HCT116 (cell line): ENCODE measurements at places on chromosomes 5 and 9.

DNA sequence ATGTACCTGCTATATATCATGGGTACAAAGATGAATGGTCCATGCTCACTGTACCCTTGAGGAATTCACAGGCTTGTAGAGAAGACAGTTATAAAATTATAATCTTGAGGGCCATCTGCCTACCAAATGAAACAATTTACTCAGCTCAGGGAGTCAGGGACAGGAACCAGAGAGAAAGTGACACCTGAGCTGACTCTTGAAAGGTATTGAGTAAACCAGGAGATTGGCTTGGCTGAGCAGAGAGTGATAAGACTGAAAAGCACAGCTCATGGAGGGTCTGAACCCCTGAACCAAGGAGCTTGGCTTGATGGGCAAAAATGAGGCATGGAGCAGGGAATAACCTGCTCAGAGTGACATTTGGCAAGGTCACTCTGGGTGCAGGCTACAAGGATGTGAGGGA lies 147.3 kb downstream of the FAM114A2 start:
- no peaks in the 10 kb centered on the region for H3K4me1 ChIP-seq
- H3K27me3 ChIP-seq, result peaks cover 34% of the 10 kb centered on the region
- no peak overlapping the region for H3K4me3 ChIP-seq
- H3K36me3 ChIP-seq, result no peaks in the 10 kb centered on the region
- no peak overlapping the region for H3K27ac ChIP-seq

DNA sequence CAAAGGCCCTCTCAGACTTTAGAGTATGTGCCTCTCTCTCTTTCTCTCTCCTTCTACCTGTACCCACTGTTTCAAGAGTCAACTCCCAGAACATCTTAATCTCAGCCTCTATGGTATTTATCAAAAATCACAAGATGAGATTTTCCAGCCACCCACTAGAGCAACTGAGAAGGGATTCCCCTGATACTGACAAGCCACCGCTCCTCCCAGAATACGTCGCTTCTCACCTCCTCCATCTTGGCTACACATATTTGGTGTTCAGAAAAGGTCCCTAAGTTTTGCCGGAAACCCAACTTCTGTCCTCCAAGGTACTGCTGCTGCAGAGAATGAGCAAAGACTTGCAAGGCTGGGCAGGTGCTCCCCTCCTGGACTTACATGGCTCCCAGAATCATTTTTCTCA lies 6.1 kb downstream of the GARIN3 start:
- DNase-seq, result no peak
- H3K27me3 ChIP-seq, result peaks cover 12% of the 10 kb centered on the region; the same call in 1 of the 2 replicates
- no peak overlapping the region for H3K27ac ChIP-seq
- H3K4me3 ChIP-seq, result no peak overlapping the region

GRCh38 chr5:78002690-78003089 lies 226.6 kb upstream of the TBCA start:
- no peak overlapping the region for H3K27ac ChIP-seq
- H3K36me3 ChIP-seq, result peaks cover 2% of the 10 kb centered on the region; the same call in 1 of the 2 replicates
- H3K4me3 ChIP-seq, result no peak overlapping the region
- H3K4me1 ChIP-seq, result no peaks in the 10 kb centered on the region
- DNase-seq, result no peak
- no peaks in the 10 kb centered on the region for H3K27me3 ChIP-seq

- no peak overlapping the region for H3K27ac ChIP-seq
- peaks cover 49% of the 10 kb centered on the region for H3K27me3 ChIP-seq
- no peaks in the 10 kb centered on the region for H3K36me3 ChIP-seq
- peaks cover 13% of the 10 kb centered on the region for H3K4me1 ChIP-seq
Measured at GRCh38 chr9:38141746-38142591, 72.9 kb upstream of the SHB start.

DNA sequence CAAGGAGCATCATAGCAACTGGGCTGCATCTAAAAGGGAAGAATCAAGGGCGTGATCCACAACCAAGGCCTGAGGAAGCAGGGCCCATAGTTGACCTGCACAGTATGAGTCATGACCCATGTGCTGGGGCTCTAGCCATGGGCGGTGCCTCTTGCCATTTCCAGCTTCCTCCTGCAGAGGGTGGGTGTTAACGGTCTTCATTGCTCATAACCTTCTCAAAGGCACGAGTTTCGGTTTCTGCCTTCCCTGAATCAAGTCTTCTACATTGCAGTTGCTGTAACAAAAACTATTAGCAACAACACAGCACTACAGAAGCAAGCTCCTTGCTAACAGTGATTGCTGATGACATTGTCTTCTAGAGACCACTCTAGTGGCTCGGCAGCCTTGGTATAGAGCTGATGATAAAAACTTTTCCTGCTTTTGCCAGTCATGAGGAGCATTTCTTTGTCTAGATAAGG lies 66.9 kb downstream of the CTSL start:
- H3K36me3 ChIP-seq, result no peaks in the 10 kb centered on the region
- H3K27me3 ChIP-seq, result no peaks in the 10 kb centered on the region
- H3K27ac ChIP-seq, result no peak overlapping the region
- no peak overlapping the region; the same call in none of the 2 replicates for H3K4me3 ChIP-seq

- no peak overlapping the region for H3K4me3 ChIP-seq
- DNase-seq, result no peak
- no peaks in the 10 kb centered on the region for H3K4me1 ChIP-seq
Measured at GRCh38 chr5:97923496-97923895, 740.4 kb upstream of the RIOK2 start.

- H3K27ac ChIP-seq, result no peak overlapping the region
- DNase-seq, result no peak
- H3K27me3 ChIP-seq, result no peaks in the 10 kb centered on the region
- no peaks in the 10 kb centered on the region for H3K36me3 ChIP-seq
- no peak overlapping the region for H3K4me3 ChIP-seq
Measured at GRCh38 chr9:115999498-115999897, 154.1 kb upstream of the PAPPA start.

- no peak overlapping the region for H3K27ac ChIP-seq
- no peaks in the 10 kb centered on the region for H3K27me3 ChIP-seq
- H3K4me3 ChIP-seq, result no peak overlapping the region
- H3K4me1 ChIP-seq, result peaks cover 8% of the 10 kb centered on the region; the same call in 1 of the 2 replicates
- DNase-seq, result no peak
Measured at GRCh38 chr5:36735891-36736290, 129.5 kb downstream of the SLC1A3 start.

- H3K27ac ChIP-seq, result no peak overlapping the region
- no peaks in the 10 kb centered on the region for H3K4me1 ChIP-seq
- no peak overlapping the region for H3K4me3 ChIP-seq
- H3K27me3 ChIP-seq, result no peaks in the 10 kb centered on the region
- no peaks in the 10 kb centered on the region for H3K36me3 ChIP-seq
Measured at GRCh38 chr9:125883565-125884217, 136.5 kb downstream of the PBX3 start.

DNA sequence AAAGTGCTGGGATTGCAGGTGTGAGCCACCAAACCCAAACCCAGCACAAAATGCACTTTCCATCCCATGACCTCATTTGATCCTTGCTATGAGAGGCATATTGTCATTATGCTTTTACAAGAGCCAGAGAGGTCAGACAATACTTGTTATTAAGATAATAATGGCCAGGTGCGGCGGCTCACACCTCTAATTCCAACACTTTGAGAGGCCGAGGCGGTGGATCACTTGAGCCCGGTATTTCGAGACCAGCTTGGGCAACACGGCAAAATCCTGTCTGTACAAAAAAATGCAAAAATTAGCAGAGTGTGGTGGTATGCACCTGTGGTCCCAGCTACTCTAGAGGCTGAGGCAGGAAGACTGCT lies 55.9 kb upstream of the IL17B start:
- H3K27me3 ChIP-seq, result no peaks in the 10 kb centered on the region
- peaks cover 24% of the 10 kb centered on the region for H3K4me1 ChIP-seq
- no peaks in the 10 kb centered on the region for H3K36me3 ChIP-seq

- H3K27ac ChIP-seq, result no peak overlapping the region
- H3K4me1 ChIP-seq, result no peaks in the 10 kb centered on the region
- H3K4me3 ChIP-seq, result no peak overlapping the region
- H3K36me3 ChIP-seq, result no peaks in the 10 kb centered on the region
Measured at GRCh38 chr5:40578501-40579451, 100.9 kb upstream of the PTGER4 start.

DNA sequence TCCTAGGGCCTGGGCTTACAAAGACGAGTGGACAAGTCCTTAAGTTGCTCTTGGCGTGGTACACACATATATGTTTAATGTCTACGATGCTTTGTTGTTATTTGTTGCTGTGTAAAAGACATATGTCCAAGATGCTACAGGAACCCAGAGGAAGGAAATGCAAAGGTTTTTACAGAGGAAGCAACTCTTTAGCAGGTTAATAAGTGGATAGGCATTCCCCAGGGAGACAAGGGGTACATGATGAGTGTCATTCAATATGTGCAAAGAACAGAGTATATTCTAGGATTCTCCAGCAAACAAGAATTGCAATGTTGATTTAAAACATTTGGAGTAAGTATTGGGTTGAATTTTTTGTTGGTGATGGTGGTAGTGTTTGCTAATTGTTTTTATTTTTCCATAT lies 92.1 kb downstream of the PIP5K1B start:
- DNase-seq, result no peak
- H3K27ac ChIP-seq, result no peak overlapping the region
- H3K27me3 ChIP-seq, result peaks cover 62% of the 10 kb centered on the region

DNA sequence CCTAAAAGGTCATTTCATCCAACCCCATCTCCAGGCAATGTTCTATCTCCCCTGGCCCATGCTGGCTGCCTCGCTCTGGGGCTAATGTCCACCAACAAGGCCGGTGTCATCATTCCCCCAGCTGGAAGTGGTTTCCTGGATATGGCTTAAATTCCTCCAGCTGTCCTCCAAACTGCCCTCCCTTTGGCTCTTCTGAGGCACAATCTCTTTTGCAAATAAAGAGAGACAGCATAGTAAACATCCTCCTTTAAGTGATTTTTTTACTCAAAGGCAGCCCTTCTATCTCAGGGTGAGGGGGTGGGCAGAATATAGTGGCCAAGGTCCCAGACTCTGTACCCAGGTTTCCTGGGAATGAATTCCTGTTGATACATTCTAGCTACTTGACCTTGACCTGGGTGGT lies 117.4 kb upstream of the PANK3 start:
- no peak overlapping the region for H3K4me3 ChIP-seq
- no peak for DNase-seq
- no peak overlapping the region for H3K27ac ChIP-seq
- H3K4me1 ChIP-seq, result no peaks in the 10 kb centered on the region
- H3K36me3 ChIP-seq, result no peaks in the 10 kb centered on the region

GRCh38 chr5:44329716-44330115 lies 59.5 kb downstream of the FGF10 start:
- H3K4me1 ChIP-seq, result no peaks in the 10 kb centered on the region
- no peaks in the 10 kb centered on the region for H3K27me3 ChIP-seq
- no peak overlapping the region for H3K4me3 ChIP-seq
- no peaks in the 10 kb centered on the region for H3K36me3 ChIP-seq
- no peak overlapping the region for H3K27ac ChIP-seq

DNA sequence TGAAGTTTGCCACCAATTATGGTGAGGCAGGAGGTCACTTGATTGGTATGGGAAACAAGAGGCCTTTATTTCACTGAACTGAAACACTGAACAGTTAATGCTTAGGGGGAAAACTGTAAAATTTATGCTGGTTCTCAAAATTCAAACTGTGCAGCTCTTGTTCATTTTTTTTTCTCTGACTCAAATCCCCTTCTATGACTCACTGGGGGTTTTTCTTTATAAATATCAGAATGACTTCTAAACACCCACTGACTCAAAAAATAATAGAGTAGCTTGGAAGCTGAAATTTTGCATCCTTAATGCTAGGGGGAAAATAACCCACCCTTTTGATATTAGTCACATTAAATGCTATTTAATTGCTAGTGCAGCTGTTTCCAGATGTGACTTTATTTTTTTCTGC lies 24.1 kb upstream of the OTP start:
- H3K27ac ChIP-seq, result no peak overlapping the region
- H3K36me3 ChIP-seq, result no peaks in the 10 kb centered on the region
- DNase-seq, result no peak
- H3K4me3 ChIP-seq, result no peak overlapping the region

DNA sequence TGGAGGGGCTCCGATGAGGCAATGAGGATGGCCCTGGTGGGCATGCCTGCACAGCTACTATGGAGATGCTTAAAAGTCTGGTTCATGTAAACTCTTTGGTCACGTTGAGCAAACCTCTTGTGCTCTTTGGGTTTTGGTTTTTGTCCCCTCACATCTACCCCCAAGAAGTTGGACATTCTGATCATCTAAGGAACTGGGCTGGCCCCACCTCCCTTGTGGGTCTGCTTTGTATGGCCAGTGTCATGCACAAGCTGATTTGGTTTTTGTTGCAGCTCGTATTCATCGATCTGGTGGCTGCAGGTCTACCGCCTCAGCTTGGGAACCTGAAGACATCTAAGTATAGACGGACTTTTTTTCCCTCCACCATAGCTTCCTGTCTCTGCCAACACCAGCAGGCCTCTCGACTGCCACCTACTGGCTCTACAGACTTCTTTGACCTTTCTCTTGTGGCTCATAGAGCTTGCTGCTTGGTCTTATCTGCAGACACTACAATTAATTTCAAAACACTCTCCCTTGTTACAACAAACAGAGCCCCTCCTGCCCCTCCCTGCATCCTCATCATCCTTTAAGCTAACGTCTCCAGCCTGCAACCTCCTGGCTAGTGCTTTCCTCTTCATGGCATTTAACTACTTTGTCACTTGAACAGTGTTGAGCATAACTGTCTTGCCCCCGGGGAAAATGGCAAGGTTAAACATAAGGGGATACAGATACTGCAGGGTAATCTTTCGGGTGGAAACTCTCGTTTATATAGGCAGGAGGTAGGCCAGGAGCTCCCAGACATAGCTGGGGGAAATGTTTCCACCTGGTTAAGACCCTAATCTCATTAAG lies 34.5 kb downstream of the TSTD2 start:
- no peak overlapping the region for H3K27ac ChIP-seq
- H3K27me3 ChIP-seq, result no peaks in the 10 kb centered on the region
- peak; percentile 46 for DNase-seq
- H3K4me1 ChIP-seq, result peaks cover 3% of the 10 kb centered on the region; the same call in 1 of the 2 replicates
- peaks cover 4% of the 10 kb centered on the region; the same call in 1 of the 2 replicates for H3K36me3 ChIP-seq
- no peak overlapping the region for H3K4me3 ChIP-seq
